ENCODE measurements at places on chromosomes 3 and 15.

GRCh38 chr3:51703068-51703760 lies 3.7 kb upstream of the GRM2 start:
- DNase-seq = no peak

- no peak for DNase-seq
Observed at GRCh38 chr3:54557538-54558428, 370.1 kb downstream of the LRTM1 start.

DNA sequence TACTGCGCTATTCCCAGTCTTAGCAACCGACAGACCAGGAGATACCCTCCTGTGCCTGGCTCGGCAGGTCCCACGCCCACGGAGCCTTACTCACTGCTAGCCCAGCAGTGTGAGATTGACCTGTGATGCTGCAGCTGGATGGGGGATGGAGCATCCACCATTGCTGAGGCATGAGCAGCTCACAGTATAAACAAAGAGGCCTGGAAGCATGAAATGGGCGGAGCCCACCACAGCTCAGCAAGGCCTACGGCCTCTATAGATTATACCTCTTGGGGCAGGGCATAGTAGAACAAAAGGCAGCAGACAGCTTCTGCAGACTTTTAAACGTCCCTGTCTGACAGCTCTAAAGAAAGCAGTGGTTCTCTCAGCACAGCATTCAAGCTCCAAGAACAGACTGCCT lies 160.3 kb downstream of the ANXA2 start:
- no peak for DNase-seq

- DNase-seq = no peak
Observed at GRCh38 chr3:2826453-2826852, 283.7 kb downstream of the IL5RA start.

DNA sequence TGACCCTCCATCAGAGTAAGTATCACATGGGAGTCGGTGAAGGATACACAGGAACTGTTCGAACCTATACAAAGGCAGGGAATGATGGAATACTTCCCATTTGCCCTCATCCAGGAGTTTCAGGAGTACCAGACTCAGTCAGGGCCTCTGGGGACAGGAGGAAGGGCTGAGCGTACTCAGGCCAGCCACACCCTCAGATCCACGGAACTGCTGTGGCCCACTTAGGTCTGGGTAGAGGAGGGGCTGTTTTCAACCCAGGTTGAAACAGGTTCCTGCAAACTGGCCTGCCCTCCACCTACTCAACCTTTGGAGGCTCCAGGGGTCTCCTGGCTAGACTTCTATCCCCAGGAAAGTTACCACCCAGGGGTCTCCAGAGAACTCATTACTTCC lies 6.7 kb upstream of the IGDCC3 start:
- no peak for DNase-seq

GRCh38 chr3:55570271-55570711 lies 83.2 kb upstream of the WNT5A start:
- DNase-seq = no peak

DNA sequence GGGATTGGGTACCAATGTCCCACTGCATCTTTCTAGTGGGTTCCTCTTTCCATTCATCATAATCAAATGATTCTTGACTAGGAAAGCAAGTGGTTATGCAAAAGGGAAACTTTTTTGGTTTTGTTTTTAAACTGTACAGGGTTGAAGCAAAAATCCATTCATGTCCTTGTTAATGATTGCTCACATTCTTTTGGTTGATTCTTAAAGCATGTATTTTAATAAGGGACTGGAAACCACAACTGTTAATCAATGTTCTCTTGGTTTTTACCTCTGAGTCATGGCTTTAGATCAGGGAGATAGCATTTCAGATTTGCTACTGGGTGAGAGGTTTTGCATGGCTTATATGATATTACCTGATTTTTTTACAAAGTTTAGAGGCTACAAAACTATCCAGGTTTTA lies 371.7 kb upstream of the RGMA start:
- no peak for DNase-seq

DNA sequence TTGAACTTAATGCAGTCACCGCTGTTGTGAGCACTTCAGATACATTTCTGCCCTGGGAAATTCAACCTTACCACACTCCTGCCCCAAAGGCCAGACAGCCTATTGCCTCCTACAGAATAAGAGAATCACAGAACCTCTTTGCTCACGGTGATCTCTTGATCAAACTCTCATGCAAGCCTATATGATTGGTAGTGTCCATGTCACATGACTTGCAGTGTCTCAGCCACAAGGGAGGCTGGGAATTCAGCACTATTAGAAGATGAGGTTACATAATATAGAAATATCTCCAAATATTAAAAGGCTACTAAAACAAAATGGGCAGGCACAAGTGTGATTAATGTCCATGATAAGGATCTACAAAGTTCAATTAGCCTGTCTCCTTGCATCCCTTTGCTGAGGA lies 3.8 kb upstream of the PCOLCE2 start:
- DNase-seq = no peak

DNA sequence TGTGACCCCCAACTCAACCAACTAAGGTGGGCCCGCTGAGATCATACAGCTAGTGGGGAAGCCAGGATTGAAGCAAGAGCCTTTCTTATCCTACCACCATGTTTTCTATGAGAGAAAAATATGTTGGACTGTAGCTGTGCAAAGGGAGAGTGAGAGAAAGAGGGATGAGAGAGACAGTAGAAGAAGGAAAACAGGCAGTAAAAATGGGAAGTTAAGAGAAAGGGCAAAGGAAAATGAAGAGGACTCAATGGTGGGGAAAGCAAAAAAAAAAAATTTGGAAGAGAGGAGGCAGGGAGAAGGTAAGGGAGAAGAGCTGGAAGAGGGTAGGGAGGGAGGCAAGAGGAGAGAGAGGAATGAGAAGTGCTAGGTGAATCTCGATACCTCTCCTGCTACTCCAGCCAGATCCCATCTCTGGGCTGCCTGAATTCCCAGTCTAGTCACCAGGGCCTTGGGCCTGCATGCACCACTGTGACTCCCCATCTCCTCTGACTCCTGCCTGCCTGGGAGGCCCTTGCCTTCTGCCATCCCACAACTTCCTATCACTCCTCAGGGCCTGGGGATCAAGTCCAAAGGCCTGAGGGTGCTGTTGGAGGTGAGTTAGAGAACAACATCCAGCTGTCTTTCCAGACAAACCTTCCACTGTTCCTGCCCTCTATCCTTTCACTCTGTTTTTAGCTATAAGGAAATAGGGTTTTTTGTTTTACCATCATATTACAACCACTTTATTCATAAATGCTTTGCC lies 15.7 kb downstream of the FAM81A start:
- DNase-seq = no peak

GRCh38 chr3:184135149-184135910 lies at the start of gene EIF2B5:
TSS of gene EIF2B5 (plus strand) at chr3:184135358. CDS start at chr3:184135386, 28 bp downstream.
- peak; percentile 78 for DNase-seq

DNA sequence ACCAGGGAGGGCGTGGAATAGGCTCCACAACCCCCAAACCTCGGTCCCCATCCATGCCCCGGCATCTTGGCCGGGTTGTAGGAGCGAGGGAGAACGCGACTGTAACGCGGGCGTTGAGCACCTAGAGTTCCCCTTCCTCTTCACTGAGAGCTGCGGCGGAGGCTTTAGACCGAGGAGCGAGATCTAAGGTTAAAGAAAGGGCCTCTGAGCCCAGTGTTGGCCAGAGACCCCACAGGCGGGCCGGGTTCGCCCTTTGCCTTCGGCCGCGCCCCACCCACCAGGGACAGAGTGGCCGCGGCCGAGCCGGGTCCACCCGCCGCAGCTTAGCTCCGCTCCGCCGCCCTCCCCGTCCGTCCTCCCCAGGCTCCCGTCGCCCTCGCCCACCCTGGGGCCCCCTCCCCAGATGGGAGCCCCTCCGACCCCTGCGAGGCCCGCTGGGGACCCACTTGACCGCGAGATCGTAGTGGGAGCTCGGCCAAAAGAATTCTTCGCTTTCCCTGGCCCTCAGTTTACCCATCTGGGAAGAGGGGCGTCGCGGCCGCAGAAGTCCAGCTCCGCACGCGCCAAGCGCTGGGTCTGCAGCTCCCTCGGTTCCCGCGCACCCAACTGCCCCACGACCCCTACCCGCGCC lies 425 bp downstream of the ANPEP start:
- no peak for DNase-seq

- DNase-seq = no peak
Observed at GRCh38 chr15:89489376-89489775, 7.0 kb downstream of the RHCG start.

DNA sequence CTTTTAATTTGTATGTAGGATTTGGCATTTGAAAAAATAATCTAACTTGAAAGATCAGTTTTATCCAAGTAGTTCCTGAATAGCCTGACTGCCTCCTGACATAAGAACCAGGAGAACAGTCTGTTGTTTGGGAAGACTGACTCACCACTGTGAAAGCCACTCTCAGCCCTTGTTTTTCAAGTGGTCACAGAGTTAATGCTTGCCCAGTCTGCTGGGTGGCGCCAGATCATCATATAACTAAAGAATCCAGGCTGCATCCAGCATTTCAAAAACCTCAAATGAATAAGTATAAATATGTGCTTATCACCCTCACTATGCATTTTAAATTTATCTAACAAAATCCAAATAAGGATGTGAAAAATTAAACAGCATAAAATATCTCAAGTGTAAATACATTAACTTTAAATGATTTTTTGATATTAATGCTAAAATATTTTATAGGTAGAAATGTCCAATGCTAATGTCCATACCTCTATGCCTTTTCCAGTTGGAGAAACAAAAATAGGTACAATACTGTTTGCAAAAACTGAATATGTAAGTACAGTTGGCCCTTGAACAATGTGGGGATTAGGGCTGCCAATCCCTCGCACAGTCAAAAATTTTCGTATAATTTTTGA lies 26.9 kb upstream of the ZBBX start:
- DNase-seq = no peak

- no peak for DNase-seq
Observed at GRCh38 chr15:48916721-48917120, 38.8 kb downstream of the EID1 start.

GRCh38 chr3:138448631-138449030 lies 14.2 kb downstream of the ESYT3 start:
- no peak for DNase-seq

GRCh38 chr3:163462446-163462845 lies 1615.8 kb downstream of the SI start:
- no peak for DNase-seq

GRCh38 chr3:59658274-59658673 lies 608.4 kb upstream of the CFAP20DC start:
- DNase-seq = no peak

DNA sequence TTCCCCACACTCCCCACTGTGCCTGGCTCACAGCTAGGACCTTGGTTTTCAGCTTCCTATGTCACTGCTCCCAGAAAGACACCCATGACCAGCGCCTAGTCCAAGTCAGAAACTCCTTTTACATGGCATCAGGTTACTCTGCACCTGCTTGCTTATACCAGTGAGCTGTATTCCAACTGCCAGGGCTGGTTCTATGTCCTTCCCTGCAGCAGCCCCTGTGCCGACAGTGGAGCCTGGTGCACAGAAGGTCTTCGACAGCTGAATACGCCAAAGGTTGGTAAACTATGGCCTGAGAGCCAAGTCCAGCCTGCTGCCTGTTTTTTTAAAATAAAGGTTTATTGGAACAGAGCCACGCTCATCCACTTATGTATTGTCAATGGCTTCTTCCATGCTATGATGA lies 102.5 kb downstream of the IQSEC1 start:
- DNase-seq = no peak

DNA sequence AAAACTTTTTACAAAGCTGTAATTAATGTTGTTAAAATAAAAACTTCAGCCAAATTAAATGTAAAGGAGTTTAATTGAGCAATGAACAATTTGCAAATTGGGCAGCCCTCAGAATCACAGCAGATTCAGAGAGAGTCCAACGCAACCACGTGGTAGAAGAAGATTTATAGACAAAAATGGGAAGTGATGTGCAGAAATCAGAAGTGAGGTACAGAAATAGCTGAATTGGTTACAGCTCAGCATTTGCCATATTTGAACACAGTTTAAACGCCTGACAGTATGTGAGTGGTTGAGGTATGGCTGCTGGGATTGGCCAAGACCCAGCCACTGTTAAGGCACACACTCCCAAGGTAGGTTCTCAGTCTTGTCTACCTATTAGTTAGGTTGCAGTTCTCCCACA lies 14.4 kb upstream of the PLA2G4D start:
- no peak for DNase-seq

- no peak for DNase-seq
Observed at GRCh38 chr3:15206662-15207576, 873 bp downstream of the CAPN7 start.

DNA sequence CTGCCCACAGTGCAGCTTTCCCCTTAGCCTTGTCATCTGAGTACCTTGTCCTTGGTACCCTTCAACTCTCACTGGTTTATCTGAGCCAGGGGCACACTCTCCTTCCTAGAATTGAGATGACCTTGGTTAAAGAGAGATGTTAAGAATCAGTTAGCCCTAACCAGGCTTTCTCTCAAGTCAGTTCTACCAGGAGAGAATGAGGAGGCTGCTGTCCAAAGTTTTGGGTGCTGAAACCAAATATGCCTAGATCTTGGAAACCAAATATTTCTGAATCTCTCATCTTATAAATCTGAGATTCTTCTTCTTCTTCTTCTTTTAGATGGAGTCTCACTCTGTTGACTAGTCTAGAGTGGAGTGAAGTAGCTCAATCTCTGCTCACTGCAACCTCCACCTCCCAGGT lies 12.0 kb upstream of the CTXND1 start:
- no peak for DNase-seq

GRCh38 chr15:23686466-23687142 lies 501 bp downstream of the NDN start:
- DNase-seq = no peak

DNA sequence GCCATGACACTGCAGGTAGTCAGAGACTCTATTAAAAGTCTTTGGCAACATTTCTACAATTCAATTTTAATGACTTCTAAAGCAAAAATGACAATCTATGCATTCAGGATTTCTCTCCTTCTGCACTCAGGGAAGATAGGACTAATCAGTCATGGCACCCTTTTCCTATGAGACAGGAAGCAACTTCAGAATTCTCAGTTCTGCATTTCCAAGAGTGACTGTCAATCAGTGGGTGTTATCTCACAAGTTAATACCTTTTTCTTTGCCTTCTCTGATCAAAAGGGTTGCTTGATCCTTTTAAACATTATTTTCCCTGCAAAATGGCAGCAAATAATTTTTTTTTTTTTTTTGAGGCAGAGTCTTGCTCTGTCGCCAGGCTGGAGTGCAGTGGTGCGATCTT lies 7.8 kb upstream of the ICE2 start:
- no peak for DNase-seq

- no peak for DNase-seq
Observed at GRCh38 chr3:49675912-49676311, 1.8 kb downstream of the APEH start.

- DNase-seq = peak; percentile 6
Observed at GRCh38 chr3:113441051-113441770, at the start of gene CFAP44. TSS of gene CFAP44 (minus strand) at chr3:113441493. CDS start at chr3:113433664, 7,829 bp downstream.

GRCh38 chr15:66763186-66764071 lies 61.4 kb downstream of the SMAD6 start:
- no peak for DNase-seq

DNA sequence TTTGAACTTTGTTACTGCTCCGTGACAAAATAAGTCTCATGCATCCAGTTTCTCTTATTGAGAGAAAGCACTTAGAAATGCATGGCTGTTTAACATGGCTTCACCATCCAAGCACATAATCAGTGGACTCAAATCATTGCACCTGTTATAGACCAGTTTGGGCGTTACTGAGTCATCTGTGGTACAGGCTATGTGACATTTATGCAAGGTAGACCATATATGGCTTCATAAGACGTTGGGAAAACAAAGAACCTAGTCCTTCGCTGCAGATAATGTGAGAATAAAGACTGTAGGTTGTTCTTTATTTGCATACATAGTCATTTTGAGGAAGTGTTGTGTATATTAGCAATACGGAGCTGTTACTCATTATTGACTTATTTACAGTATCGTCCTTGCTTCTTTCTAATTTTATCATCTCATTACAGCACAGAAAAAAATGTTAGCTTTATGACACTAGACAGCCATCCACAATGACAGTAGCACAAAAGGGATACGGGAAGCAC lies 374.7 kb downstream of the IL5RA start:
- DNase-seq = no peak
